ENCODE measurements at places on chromosomes 6 and 20. TPM values are rescaled to one million over a fixed set of nuclear protein-coding genes. Genes with fewer than 3 reads are reported as not detected.

The RAB44 gene
- total RNA-seq: 12.9 TPM

The ARFRP1 gene
- total RNA-seq: 55.8 TPM

The FOXQ1 gene
- total RNA-seq: not detected

The HCRTR2 gene
- not detected for total RNA-seq

The ARMC12 gene
- total RNA-seq: 0.59 TPM

The LST1 gene
- 50.5 TPM for total RNA-seq

The IL17A gene
- total RNA-seq: not detected

The HCK gene
- total RNA-seq: 6.3 TPM

The BTN2A1 gene
- 51.2 TPM for total RNA-seq

The TCP11 gene
- not detected for total RNA-seq

The PROKR2 gene
- not detected for total RNA-seq

The OR2H2 gene
- total RNA-seq: not detected

The ZNF391 gene
- total RNA-seq: 0.18 TPM

The ID4 gene
- total RNA-seq: not detected

The TRIM38 gene
- 25.5 TPM for total RNA-seq

The ETV7 gene
- 1.7 TPM for total RNA-seq

The PHIP gene
- 42.5 TPM for total RNA-seq

The PBOV1 gene
- total RNA-seq: not detected

The DLL1 gene
- total RNA-seq: 16.9 TPM

The XKR7 gene
- total RNA-seq: not detected

The TFAP2D gene
- total RNA-seq: not detected

The ZNF311 gene
- total RNA-seq: 0.29 TPM

The BICRAL gene
- total RNA-seq: 37.1 TPM

The C6orf15 gene
- total RNA-seq: not detected

The IL17F gene
- not detected for total RNA-seq

The SYS1 gene
- total RNA-seq: 74.0 TPM

The ZBTB12 gene
- total RNA-seq: 0.54 TPM

The ACSS2 gene
- total RNA-seq: 11.4 TPM

The FAM217A gene
- not detected for total RNA-seq

The ULBP3 gene
- total RNA-seq: 0.75 TPM

Data from natural killer cell (primary cell).